Stimulated activated CD8-positive, alpha-beta memory T cell treated with anti-CD3 and anti-CD28 coated beads, Interleukin-15, amount 100 ng/mL, for 24 hours (primary cell): ENCODE measurements at places on chromosomes 4 and X.

GRCh38 chr4:52256522-52256921 lies 205.4 kb downstream of the SPATA18 start:
- DNase-seq: no peak

DNA sequence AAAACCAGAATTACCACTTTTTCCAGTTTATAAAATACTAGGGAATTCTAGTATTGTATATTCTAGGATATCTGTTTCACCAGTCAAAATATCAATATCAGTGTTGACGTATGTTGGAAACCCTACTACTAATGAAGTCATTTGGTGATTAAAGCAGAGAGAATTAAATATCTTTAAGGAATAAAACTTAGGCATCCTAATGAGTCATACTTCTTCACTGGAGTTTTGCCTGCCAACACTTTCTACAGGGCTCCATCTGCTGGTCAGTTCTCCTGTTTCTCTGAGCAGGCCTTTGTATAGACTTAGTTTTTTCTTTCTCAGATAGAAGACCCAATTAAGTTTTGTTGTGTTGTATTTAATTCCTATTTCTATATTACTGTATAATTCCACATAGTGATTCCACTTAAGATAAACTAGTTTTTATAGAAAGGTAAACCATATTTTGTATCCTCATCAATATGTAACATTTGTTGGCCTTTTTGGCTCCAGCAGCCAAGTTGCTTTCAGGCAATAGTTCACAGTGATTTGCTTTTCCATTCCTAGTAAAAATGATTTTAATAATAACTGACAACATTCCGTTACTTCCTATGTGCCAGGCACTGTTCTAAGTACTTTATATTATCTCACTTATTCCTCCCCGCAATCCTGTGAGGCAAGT lies 3.5 kb downstream of the AP1AR start:
- no peak for DNase-seq

DNA sequence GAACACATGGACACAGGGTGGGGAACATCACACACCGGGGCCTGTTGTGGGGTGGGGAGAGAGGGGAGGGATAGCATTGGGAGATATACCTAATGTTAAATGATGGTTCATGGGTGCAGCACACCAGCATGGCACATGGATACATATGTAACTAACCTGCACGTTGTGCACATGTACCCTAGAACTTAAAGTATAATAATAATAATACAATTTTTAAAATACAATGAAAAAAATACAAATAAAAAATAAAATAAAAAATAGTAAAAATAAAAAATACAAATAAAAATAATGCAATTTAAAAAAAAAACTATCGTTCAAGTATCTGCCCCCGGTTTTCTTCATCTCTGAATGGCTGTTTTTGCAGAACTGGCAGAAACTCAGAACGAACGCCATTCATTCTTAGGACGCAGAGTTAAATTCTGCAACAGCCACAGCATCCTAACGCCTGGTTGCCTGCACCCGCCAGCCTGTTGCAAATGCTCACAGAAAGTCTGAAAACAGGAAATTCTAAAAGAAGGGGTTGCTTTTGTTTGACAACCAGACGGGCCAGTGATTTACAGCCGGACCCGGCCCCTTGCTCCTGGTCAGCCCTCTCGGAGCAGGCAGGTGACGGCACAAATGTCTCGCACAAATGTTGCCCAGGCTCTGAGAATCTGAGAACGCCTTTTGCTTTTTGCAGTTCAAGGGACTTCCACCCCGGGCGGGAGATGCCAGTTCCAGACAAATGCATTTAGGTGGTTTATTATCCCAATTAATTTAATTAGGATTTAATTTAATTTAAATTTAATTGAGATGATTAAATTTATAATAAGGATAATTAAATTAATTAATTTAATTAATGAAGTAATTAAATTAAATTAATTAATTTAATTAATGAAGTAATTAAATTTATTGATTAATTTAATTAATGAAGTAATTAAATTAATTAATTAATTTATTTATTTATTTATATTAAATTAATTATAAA lies 47.8 kb downstream of the CRLF2 start:
- no peak for DNase-seq

DNA sequence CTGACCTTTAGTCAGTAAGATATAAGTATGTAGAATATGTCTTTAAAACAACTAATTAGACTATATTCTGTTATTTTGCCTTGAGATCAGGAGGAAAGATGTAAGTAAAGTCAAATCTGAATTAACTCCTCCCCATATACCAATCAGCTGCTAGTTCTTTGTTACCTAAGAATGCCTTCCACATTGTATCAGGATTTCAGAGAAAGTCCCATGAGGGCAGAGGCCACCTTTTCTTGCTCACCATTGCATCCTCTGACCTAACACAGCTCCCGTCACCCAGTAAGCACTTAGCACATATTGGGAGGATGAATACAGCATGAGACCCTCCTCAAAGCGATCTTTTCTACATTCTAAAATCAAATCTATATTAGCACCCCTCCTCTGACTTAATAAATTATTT lies 87.0 kb downstream of the COL25A1 start:
- no peak for DNase-seq

DNA sequence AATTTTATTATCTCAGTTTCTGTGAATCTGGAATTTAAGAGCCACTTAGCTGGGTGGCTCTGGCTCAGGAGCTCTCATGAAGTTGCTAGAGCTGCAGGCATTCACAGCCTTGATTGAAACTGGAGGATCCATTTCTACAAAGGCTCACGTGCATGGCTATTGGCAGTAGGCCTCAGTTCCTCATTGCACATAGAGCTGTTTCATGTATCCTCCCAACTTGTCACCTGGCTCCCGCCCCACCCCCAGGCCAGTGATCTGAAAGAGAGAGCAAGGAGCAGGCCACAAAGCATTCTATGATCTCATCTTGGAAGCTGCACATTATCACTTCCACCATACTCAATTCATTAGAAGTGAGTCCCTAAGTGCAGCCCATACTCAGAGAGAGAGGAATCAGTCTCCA lies 18.5 kb upstream of the AP1AR start:
- no peak for DNase-seq

DNA sequence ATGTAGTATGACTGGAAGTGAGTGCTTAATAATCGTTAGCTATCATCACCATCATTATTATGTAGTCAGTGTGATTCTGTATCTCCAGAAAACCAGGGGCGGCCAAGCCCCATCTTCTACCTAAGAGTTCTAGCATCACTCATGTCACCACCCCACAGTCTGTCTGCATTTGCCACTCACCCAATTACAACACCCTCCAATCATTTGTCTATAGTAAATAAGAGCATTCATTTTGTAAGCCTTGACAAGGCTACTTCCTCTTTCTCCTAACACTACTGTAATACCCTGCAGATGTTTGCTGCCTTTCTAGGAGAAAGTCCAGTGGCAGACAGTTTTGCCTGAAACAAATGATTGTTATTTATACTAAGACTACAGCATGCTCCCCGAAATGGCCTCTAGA lies 15.8 kb upstream of the IL21 start:
- no peak for DNase-seq

DNA sequence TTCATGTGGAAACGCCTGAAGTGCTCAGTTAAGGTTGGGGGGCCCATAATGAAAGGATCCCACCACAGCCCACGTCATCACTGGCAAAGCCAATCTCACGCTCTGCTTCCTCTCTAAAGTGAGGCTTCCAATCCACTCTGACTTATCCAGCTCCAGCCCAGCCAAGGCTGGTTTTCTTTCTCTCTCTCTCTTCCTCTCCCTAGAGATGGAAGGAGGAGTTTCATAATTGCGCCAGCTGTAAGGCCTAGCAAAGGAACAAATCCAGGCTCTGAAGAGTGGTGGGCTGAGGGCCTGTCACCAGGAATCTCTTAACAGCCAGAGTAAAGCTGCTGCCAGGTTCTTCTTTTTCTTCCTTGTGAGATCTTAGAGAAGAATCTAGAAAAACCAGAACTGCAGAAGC lies 20.7 kb upstream of the BCLAF3 start:
- DNase-seq: no peak

- no peak for DNase-seq
Observed at GRCh38 chr4:187125062-187125461, 401.4 kb upstream of the FAT1 start.

- DNase-seq: no peak
Observed at GRCh38 chrX:74343343-74344279, 39.6 kb downstream of the ZCCHC13 start.

DNA sequence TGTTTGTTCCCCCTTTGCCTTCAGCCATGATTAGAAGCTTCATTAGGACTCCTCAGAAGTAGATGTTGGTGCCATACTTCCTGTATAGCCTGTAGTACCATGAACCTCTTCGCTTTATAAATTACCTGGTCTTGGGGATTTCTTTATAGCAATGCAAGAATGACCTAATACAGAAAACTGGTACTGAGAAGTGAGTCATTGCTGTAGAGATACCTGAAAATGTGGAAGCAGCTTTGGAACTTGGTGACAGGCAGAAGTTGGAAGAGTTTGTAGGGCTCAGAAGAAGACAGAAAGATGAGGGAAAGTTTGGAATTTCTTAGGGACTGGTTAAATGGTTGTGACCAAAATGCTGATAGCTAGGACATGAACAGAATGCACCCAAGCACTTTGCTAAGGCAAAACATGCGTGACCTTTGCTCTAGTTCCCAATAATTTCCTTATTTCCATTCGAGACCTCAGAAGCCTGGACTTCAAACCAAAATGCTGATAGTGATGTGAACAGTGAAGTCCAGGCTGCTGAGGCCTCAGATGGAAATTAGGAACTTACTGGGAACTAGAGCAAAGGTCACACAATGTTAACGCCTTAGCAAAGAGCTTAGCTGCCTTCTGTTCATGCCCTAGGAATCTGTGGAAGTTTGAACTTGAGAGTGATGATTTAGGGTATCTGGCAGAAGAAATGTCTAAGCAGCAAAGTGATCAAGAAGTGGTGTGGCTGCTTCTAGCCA lies 3.0 kb upstream of the USP46 start:
- no peak for DNase-seq

DNA sequence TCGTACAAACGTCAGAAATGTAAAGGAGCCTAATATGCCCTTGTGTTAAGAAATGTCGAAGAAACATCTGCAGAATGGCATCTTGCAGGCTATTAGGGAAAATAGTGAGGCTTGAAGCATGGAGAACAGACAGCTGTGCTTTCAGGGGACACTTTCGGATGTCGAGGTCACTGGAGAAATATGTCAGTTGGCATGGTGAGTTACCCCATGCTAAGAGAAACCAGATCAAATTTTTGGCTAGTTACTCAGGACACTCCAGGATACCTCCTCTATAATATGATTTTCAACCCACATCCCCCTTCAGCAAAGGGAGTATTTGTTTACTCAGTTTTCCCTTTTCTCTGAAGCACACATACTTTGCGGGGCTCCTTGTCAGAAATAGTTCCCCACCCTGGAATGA lies 171.4 kb downstream of the GPC3 start:
- no peak for DNase-seq

DNA sequence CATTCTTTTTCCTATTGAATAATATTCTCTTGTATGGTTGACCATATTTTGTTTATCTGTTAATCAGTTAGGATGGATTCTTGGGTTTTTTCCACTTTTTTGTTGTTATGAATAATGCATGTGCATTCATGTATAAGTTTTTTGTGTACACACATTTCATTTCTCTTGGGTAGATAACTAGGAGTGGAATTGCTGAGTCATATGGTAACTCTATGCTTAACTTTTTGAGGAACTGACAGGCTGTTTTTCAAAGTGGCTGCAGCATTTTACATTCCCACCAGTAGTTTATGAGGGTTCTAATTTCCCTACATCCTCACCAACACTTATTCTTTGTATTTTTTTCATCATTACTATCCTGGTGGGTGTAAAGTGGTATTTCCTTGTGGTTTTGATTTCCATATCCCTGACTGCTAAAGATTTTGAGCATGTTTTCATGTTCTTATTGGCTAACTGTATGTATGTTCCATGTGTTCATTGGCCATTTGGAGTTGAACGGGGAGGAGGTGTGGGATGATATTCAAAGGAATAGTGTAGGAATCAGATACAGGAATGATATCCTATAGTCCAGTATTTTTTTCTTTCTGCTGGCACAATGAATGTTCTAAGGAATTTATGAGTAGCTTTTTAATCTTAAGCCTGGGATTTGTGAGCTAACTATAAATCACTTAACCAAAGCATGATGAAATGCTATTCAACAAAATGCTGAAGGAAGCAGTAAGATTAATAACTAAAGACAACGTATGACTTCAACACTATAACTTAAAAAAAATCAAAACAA lies 114.3 kb downstream of the AMELX start:
- DNase-seq: no peak

DNA sequence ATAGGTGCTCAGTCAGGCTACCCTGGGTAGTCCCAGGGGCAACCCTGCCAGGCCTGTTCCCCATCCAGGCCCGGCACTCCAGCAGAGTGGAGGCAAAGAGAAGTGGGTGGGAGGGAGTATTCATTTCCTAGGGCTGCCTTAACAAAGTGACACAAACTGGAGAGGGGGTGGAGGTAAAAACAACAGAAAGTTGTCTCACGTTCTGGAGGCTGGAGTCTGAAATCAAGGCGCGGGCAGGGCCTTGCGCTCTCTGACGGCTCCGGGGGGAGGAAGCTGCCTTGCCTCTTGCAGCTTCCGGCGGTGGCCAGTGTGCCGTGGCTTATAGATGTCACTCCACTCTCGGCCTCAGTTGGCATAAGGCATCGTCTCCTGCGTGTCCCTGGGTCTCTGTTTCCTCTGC lies 90.8 kb downstream of the DCTD start:
- DNase-seq: no peak

DNA sequence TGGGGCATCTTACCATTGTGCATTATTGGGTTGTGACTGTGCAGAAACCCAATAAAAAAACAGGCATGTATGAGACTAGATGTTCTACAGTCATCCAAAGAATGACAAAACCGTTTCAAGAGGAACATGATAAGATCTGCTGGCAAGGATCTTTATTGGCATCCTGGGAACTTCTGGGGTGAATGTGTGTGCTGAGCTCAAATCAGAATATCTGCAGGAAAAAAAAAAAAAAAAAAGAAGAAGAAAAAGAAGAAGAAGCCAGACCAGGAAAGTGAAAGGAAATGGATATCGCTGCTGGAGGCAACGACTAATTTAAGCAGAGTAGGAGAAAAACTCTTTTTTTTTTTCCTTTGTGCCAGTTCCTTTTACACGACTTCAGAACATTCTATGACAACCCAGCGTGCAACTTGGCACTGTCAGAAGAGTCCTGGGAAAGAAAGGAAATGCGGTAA lies 484.2 kb upstream of the BOD1L1 start:
- no peak for DNase-seq

GRCh38 chr4:68466751-68467150 lies 19.5 kb downstream of the TMPRSS11E start:
- no peak for DNase-seq

GRCh38 chrX:31706466-31706865 lies 634.6 kb upstream of the FTHL17 start:
- no peak for DNase-seq

- no peak for DNase-seq
Observed at GRCh38 chr4:106451091-106451490, 82.5 kb upstream of the GIMD1 start.

DNA sequence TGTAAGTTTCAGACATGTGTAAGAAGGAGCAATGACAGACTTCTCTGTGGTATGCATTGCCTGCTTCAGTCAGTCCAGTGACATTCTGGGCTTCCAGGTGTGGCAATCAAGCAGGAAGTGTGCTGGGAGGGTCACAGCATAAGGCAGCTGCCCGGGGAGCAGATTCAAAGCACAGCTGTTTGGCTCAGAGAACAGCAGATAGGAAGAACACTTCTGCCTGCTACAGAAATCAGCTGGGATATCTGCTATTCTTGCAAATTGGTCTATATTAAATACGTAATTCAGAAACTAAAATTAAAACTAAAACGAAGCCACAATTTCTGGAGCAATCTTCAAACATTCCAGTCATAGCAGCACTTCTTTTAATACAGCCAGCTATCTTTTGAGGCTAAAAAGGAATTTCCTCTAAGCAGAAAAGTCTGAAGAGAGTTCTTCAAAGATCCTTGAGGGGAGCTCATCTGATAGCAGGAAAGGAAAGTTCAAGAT lies 47.5 kb upstream of the GALNT7 start:
- DNase-seq: no peak
